ENCODE measurements at places on chromosomes 5 and 9.
A peak's percentile ranks its signal among the peaks of the same experiment; 100 is the strongest.

DNA sequence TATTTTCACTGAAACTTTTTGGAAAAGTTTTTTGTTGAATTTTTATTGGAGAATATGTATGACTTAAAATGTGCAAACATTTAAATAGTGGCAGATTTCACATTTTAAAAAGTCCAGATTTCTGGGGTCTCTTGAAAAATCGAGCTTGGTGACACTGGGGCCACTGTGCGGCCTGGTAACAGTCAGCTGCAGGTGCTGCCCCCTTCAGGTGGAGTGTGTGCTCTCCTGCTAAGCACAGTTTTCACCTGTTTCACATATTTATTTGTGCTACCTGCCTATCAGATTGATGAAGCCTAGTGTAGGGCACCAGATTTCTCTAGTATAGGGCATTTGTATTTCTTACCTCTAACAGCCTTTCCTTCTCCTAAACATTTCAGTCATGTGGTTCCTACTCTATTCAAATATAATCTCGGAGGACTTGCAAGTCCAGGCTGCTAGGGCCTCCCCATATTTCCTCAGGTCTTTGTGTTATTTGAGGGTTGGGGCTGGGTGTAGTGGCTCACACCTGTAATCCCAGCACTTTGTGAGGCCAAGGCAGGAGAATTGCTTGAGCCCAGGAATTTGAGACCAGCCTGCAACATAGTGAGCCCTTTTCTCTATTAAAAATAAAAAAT is 95.8 kb upstream of the KLF9 start:
- no peak overlapping the region for H3K4me3 ChIP-seq
- DNase-seq, result peak; percentile 46
- no peaks in the 10 kb centered on the region for H3K4me1 ChIP-seq
- no peaks in the 10 kb centered on the region for H3K36me3 ChIP-seq
- no peak overlapping the region for H3K27ac ChIP-seq
- peaks cover 1% of the 10 kb centered on the region for H3K27me3 ChIP-seq

GRCh38 chr5:176517053-176517661 is 20.0 kb downstream of the RNF44 start:
- no peaks in the 10 kb centered on the region for H3K36me3 ChIP-seq
- peak overlapping the region; percentile 56 for H3K27ac ChIP-seq
- no peak overlapping the region for H3K4me3 ChIP-seq
- peaks cover 6% of the 10 kb centered on the region for H3K27me3 ChIP-seq
- peaks cover 20% of the 10 kb centered on the region for H3K4me1 ChIP-seq

DNA sequence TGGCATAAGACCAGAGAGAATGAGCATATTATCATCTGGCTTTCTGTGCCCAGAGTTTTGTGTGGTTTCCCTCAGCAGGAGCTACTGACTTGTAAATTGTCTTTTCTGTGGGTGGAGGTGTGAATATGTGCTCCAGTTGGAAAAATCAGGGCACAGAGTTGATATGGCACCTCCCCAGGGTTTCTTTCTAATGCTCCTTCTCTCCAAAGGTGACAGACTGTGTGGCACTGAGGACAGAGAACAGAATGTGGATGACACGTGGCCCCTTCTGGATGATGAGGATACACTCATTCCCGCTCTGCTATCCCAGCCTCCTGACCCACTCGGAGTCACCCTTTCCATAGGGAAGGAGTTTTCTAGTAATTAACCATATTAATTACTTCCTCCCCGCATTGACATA is 221.0 kb downstream of the ICE1 start:
- no peaks in the 10 kb centered on the region for H3K36me3 ChIP-seq
- H3K27ac ChIP-seq, result no peak overlapping the region
- no peak for DNase-seq
- H3K4me3 ChIP-seq, result no peak overlapping the region
- H3K27me3 ChIP-seq, result no peaks in the 10 kb centered on the region

- peak; percentile 44 for DNase-seq
- H3K4me3 ChIP-seq, result no peak overlapping the region
- no peaks in the 10 kb centered on the region for H3K27me3 ChIP-seq
- H3K4me1 ChIP-seq, result no peaks in the 10 kb centered on the region
- peak overlapping the region; percentile 20 for H3K27ac ChIP-seq
- peaks cover 41% of the 10 kb centered on the region for H3K36me3 ChIP-seq
Observed at GRCh38 chr9:33924978-33925797, 108.2 kb downstream of the UBE2R2 start.

DNA sequence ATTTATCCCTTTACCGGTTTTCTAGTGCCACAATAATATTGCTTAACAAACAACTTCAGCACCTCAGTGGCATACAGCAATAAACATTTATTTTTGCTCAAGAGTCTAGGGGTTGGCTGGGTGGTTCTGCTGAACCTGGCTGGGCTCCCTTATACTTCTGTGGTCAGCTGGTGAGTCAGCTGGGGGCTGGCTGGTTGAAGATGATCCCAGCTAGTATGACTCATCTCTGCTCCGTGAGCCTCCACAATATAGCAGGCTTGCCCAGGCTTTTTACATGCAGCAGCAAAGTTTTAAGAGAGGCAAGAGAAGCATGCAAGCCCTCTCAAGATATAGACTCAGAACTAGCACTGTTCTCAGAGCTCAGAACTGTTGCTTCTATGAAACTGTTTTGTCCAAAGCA is 523.5 kb upstream of the CLINT1 start:
- DNase-seq, result peak; percentile 61
- H3K4me1 ChIP-seq, result peaks cover 9% of the 10 kb centered on the region
- no peak overlapping the region for H3K27ac ChIP-seq
- no peaks in the 10 kb centered on the region for H3K27me3 ChIP-seq

DNA sequence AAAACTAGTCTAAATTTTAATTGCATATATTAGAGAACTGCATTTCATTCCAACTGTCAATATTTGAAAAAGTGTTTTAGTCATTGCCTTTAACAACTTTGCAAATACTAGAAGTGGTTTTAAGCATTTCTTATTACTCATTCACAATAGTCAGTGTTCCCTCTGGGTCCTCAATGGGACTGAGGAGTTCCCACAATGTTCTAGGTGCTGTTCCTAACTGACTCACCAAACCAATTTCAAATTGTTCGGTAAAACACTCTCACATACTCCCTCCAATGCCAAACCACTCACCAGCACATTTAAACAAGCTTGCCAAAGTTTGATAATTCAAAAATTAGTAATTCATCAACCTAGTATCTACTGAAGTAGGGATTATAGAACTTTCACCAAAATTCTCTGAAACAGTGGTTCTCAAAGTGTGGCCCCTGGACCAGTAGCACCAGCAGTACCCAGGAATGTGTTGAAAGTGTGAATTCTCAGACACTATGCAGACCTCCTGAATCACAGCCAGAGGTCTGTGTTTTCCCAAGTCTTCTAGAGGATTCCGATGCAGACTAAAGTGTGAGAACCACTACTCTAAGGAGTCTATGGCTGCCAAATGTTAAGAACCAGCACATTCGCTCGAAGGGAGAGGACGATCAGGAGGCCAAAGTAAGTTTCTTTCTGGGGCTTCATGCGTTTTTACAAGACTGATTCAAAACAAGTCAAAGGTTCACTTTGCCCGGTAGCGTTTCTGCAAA is 72.8 kb downstream of the APBA1 start:
- H3K4me3 ChIP-seq, result no peak overlapping the region
- no peaks in the 10 kb centered on the region for H3K36me3 ChIP-seq

GRCh38 chr9:115985657-115986056 is 167.9 kb upstream of the PAPPA start:
- no peak overlapping the region for H3K4me3 ChIP-seq
- no peak overlapping the region for H3K27ac ChIP-seq
- H3K36me3 ChIP-seq, result no peaks in the 10 kb centered on the region
- DNase-seq, result no peak
- H3K27me3 ChIP-seq, result no peaks in the 10 kb centered on the region

DNA sequence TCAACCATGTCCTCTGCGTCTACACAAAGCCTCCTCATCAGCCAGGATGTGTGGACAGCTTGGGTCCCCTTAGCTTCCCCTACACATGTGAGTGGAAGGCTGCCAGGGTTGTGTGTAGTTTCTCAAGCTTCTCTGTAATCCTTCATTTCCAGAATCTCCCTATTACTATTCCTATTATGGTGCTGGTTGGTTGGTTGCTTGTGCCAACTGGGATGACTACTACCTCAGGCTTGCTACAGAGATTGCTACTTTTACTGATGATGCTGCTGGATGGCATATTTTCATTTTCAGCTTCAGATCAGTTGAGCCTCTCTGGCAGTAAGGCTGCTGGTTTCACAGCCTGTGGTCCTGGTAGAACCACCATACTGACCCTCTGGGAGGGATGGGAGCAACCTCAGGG is 39.9 kb downstream of the ATG10 start:
- H3K27me3 ChIP-seq, result no peaks in the 10 kb centered on the region
- H3K4me1 ChIP-seq, result no peaks in the 10 kb centered on the region
- H3K27ac ChIP-seq, result no peak overlapping the region
- H3K4me3 ChIP-seq, result no peak overlapping the region
- DNase-seq, result no peak

- no peaks in the 10 kb centered on the region for H3K27me3 ChIP-seq
- no peak overlapping the region for H3K4me3 ChIP-seq
- peaks cover 4% of the 10 kb centered on the region for H3K36me3 ChIP-seq
Observed at GRCh38 chr9:70557661-70558369, 143.4 kb upstream of the KLF9 start.

GRCh38 chr5:148939676-148940075 is 113.3 kb downstream of the ADRB2 start:
- no peaks in the 10 kb centered on the region for H3K36me3 ChIP-seq
- no peak overlapping the region for H3K4me3 ChIP-seq
- H3K4me1 ChIP-seq, result no peaks in the 10 kb centered on the region
- H3K27me3 ChIP-seq, result peaks cover 12% of the 10 kb centered on the region
- DNase-seq, result no peak
- no peak overlapping the region for H3K27ac ChIP-seq

- no peak overlapping the region for H3K27ac ChIP-seq
- H3K27me3 ChIP-seq, result peaks cover 4% of the 10 kb centered on the region
- no peaks in the 10 kb centered on the region for H3K36me3 ChIP-seq
- no peaks in the 10 kb centered on the region for H3K4me1 ChIP-seq
Observed at GRCh38 chr5:35115920-35116319, 68.2 kb upstream of the AGXT2 start.

Data from activated CD8-positive, alpha-beta T cell treated with anti-CD3 and anti-CD28 coated beads, Interleukin-2, amount 10 ng/mL, durations not matched to agents 7 days and 5 days (primary cell).